GF-D8 (cell line): ENCODE measurements at places on chromosomes 2 and 18.

DNA sequence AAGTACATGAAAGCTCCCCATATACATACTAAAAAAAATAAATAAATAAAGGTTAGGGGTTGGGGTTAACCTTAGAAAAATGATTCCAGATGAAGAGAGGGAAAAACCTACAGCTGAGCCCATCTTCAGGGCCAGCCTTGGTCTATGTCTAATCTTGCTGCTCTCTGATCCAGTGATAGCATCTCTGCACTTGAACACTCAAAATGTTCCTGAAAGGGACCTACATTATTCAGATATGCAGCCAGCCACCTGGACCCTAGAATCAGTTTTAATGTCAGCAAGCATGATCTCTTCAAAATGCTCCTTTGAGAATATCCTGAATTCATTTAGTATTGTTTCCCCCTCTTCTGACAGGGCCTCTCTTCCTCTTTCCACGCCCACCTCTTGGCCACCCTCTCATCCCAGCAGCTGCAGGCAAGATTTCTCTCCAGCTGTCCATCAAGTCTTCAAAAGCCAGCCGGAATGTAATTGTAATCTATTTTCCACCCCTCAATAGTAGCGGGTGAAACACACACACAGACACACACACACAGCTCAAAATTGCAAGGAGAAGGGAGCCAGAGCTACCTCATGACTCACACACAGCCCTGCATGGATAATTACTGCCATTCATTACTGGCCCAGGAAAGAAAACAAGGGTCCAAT, 135.5 kb downstream of the MYO3B start:
- DNase-seq, result no peak

GRCh38 chr2:88770016-88770415, 78.5 kb downstream of the RPIA start:
- no peak for DNase-seq

DNA sequence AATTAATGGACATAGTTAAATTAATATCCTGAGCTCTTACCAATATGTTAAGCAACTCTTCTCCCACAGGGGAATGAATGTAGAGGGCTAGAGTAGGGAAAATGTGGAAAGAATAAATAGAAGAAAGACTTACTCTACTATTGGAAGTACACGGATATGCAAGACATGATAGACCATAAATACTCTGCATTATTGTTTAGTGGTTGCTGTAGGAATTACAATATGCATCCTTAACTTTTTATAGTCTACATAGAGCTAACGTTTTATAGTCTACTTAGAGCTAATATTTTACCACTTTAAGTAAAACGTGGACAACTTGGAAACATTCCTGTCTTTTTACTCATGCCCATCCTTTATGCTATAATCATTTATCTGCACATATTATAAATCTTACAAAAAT, 163.8 kb upstream of the GALNT5 start:
- no peak for DNase-seq

- DNase-seq, result no peak
These were observed 16.4 kb upstream of the SMAD2 start for GRCh38 chr18:47946889-47947288.

DNA sequence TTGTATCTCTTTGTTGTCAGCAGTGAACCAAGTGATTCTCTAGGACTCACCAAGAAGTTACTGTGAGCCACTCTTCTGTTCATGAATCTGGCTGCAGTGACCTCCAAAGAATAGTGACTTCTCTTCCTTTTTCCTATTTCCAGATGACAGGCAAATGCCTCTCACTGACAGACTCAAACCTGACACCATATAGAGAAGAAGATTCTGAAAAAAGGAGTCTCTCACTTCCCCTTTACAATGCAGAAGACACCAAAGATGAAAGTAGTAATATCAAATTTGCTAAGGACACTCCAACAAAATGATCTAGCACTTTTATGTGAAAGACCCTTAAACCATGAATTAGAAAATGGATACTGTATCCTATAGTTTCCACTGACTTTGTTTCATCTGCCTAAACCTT, 44.4 kb upstream of the SETBP1 start:
- DNase-seq, result no peak

DNA sequence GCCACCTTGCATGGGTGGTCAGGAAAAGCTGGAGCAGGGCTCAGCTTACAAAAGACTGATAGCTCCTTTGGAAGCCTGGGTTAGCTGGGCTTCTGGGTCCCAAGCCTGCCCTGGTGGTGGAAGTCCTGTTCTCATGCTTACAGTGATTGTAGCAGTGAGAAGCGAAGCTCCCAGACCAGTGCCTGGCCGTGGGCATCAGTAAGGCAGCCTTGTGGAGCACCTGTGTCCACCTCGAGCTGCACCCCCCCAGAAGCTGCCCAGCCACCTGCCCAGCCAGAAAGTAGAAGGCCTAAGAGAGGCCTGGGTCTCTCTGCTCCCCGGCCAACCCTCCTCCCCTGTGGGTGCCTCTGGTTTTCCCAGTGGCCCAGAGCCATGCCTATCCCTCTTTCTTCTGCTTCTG, 10.5 kb downstream of the GLI2 start:
- no peak for DNase-seq

DNA sequence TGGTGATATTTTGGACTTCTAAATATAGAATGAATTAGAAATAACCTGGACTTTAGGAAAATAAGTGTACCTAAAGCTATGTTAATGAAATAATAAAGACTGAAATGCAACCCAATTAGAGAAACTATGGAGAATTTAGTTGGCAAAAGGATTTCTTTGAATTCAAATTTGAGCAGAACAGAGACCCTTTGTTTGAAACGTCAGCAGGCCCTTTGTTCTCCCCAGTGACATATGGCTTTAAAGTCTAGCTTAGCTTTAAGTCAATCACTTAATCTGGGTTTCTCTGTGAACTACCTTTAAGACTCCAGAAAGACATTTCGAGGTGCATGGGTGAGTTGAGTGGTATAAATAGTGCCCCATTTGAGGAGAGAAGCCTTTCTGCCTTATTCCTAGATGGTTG, 130.5 kb upstream of the CREB1 start:
- DNase-seq, result no peak
